ENCODE measurements at places on chromosomes 5 and 9.

- no peak for DNase-seq
Measured at GRCh38 chr9:78871452-78872331, 574.8 kb downstream of the PSAT1 start.

GRCh38 chr5:87383216-87383615 is 29.5 kb downstream of the CCNH start:
- DNase-seq, result no peak

- DNase-seq, result no peak
Measured at GRCh38 chr5:173474881-173475287, 141.6 kb downstream of the BOD1 start.

- DNase-seq, result no peak
Measured at GRCh38 chr9:73426269-73426668, 274.6 kb downstream of the ANXA1 start.

- no peak for DNase-seq
Measured at GRCh38 chr5:10307206-10308148, at the start of gene CMBL. Gene CMBL (minus strand): TSS chr5:10307902. CDS start chr5:10290762, 17,140 bp downstream.

DNA sequence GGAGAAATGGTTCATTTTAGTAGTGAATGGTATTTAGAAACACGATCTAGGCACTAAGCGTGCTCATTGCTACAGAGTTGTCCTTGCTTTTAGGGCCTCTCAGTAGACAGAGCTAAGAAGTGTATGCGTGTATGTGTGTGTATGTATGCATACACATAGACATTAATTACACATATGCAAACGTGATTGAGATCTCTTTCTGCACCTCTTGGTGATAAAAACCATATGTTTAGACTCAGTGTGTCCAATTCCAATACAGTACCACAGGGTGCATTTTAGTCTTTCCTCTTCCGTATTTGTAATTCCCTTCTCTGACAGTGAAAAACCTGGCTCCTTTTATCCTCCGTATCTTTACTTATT is 13.1 kb downstream of the TRIO start:
- DNase-seq, result no peak

GRCh38 chr5:109365653-109366052 is 44.1 kb downstream of the PJA2 start:
- no peak for DNase-seq

GRCh38 chr5:15835514-15835913 is 335.5 kb downstream of the FBXL7 start:
- DNase-seq, result no peak

- no peak for DNase-seq
Measured at GRCh38 chr5:94457788-94458187, 160.6 kb downstream of the KIAA0825 start.

All from LNCaP clone FGC (cell line).